Left ventricle myocardium inferior (tissue), 1 donor: ENCODE measurements at places on chromosomes 3 and 15.
A peak's percentile ranks its signal among the peaks of the same experiment; 100 is the strongest.

- DNase-seq = no peak
These were observed 44.6 kb downstream of the NR2C2 start for GRCh38 chr3:14991818-14992612.

GRCh38 chr3:50297384-50297775 is 1.8 kb downstream of the HYAL3 start:
- DNase-seq = peak; percentile 19

DNA sequence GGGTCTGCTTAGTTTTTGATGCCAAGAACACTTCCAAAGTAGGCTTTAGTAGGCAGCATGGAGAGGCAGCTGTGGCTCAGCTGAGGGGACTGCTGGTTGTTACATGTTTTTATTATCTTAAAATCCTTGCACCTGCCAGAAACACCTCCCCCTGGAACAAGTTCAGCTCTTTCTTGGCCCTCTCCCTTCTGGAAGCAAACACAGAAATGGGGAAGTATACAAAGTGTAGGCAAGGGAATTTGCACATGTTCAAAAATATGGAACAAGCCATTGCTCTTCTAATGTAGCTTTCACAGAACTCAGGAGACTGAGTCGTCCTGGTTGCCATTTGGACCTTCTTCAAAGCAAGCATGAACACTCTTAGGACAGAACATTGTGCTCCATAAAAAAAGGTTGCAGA is 169.1 kb upstream of the SEMA6D start:
- no peak for DNase-seq

- no peak for DNase-seq
These were observed 260.0 kb upstream of the LYSMD4 start for GRCh38 chr15:99993262-99993661.

DNA sequence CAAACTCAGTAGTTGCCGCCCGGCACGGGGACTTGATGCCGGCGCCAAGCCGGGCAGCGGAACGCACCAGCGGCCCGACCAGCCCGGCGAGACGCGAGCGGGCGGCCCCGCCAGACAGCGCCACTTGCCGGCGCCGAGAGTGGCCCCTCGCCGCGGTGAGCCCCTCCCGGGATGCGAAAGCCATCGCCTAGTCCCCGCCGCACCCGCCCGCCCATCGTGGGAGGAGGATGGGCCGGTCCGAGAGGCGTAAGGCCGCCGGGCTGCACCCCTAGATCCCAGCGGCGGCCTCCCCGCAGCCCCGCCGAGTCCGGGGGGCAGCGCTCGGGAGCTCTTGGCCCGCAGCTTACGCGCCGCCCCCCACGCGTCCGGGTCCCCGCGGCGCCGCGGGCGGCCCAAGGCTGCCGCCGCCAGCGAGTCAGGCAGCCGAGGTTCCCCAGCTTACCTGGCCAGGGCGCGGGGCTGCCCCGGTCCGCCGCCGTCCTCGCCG is 609 bp downstream of the GOLGA8A start:
- peak; percentile 33 for DNase-seq

GRCh38 chr15:70530503-70530902 is 232.9 kb downstream of the UACA start:
- DNase-seq = no peak

DNA sequence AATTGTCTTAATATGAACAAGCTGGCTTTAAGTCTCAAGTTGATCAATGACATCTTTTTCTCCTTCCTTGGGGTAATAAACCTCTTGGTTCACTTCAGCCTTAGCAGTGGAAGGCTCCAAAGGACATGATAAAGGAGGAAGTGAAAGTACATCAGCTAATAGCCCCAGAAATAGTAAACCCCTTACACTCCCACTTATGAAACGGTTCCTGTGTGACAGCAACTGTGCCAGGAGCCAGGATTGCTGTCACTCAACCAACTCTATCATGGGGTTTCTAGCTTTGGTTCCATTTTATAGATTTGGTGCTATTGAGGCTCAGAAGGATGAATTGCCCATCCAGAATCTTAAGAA is 216.7 kb downstream of the ABHD5 start:
- no peak for DNase-seq

DNA sequence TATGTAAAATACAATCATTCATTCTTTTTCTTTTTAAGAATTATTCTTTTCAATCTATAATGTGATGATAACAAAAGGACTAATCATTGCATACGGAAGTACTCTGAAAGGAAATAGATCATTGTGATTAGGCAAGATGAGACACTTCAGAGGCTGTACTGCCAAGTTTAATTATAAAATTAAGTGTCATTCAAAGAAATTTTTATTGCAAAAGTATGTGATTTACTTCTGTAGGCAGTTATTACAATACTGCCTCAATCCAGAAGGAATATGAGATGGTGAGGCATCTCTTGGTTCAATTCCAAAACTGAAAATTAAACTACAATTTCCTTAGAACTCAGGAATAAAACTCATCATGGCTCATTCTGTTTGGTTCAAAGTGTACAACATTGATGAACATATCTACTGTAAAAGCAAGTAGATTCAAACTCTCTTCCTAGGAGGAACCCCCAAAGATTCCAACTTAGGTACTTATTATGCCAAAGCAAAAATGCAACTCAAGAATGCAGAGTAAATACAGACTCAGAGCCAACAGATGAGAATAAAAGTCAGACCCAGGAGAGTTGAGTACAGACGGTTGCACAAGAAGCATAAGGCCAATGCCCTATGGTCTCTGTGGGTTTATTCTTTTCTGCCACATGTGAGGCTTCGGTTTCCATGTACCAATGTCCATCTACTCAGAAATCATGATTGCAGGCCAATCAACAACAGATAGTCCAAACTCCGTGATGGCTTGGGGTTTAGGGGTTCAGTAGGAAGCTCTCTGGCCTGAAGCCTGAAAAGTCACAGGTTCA is 118.5 kb upstream of the WNT5A start:
- no peak for DNase-seq

DNA sequence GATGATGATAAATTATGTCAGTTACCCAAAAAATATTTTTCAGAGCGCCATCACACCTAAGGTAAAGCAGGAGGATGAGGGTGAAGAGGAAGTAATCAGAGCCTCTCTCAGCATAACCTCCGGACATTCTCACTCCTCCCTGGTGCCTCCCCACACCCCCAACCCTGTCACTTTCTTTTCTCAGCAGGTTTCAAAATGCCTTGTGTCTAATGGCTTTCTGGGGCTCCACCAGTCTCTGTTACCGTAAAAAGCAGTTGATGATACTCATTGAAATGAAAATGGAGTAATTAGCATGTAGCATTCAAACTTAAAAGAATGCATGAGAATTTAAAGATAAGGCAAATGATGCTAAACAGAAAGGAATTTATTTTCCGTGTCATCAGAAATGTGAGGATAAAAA is 180.0 kb downstream of the ERC2 start:
- no peak for DNase-seq

DNA sequence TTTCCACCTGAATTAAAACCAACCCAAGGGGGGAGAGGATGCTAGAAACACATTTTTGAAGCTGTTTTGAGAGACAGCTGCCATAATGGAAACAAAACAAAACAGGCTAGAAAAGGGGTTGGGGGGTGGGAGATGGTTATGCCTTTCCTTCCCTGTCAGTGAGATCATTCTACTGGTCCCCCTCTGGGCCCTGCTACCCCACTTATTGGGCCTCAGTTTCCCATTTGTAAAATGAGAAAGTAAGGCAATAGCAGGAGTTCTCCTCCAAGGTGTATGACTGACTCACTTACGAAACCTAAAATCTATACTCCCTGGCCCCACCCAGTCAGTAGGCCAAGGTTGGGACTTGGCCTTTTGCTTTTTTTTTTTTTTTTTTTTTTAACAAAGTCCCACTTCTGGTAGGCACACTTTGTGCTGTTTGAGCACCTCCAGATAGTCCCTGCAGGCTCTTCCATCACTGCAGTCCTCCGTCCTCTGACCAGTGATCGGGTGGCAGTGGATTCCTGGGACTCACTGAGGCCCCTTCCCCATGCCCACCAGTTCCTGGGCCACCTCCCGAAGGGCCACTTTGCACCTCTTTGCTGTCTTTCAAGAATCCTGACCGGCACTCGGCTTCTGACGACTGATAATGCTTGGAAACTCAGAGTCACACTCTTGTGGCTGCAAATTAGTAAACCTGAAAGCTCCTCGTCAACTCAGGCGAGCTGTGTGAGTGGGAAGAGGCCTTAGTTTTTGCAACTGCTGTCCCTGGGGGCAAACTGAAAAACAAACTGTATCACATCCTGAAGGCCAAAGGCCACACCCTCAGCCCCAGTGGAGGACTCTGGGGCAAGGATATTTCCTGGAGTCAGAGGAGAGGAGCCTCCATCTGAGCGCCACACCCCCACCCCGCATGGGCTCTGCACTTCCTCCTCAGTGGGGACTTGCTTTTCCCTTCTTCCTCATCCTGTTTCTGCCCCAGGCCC is 6.7 kb upstream of the PSTPIP1 start:
- peak; percentile 78 for DNase-seq
